NCI-H2081 treated with DMSO at 0.1 percent for 48 hours (cell line): ENCODE measurements at places on chromosomes 4 and X.

- DNase-seq, result no peak
Measured at GRCh38 chrX:155997436-155997835, at the start of gene IL9R. Gene IL9R, plus strand, starts transcription at chrX:155997696. Its CDS starts 64 bp downstream, at chrX:155997760.

- DNase-seq, result no peak
Measured at GRCh38 chr4:126995235-126995634, 637.5 kb upstream of the INTU start.

GRCh38 chrX:9902656-9903055, 64.5 kb upstream of the CLDN34 start:
- DNase-seq, result no peak

DNA sequence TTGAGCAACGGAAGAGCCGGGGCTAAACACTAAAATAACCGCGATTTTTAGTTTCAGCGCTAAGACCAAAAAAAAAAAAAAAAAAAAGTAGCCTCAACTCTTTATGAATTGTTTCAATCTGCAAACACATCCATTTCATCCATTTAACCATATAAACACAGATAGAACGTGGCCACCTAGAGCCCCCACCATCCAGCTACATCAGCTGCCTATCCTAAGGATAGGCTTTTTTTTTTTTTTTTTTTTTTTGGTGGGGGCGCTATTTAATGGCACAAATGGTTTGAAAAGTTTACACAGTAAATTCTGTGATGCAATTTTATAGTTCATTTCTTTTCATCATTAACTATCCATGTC, 492 bp upstream of the HDAC8 start:
- DNase-seq, result no peak

- no peak for DNase-seq
Measured at GRCh38 chr4:7515390-7515902, 80.7 kb upstream of the PSAPL1 start.

- DNase-seq, result no peak
Measured at GRCh38 chr4:183821076-183821853, 83.8 kb upstream of the STOX2 start.

GRCh38 chrX:134682081-134682480, 23.8 kb upstream of the PLAC1 start:
- no peak for DNase-seq

GRCh38 chrX:151359931-151360871, 36.8 kb upstream of the VMA21 start:
- no peak for DNase-seq

- no peak for DNase-seq
Measured at GRCh38 chr4:89259301-89260028, 48.1 kb downstream of the GPRIN3 start.

GRCh38 chrX:7146703-7147412, 654 bp upstream of the STS start:
- DNase-seq, result no peak

DNA sequence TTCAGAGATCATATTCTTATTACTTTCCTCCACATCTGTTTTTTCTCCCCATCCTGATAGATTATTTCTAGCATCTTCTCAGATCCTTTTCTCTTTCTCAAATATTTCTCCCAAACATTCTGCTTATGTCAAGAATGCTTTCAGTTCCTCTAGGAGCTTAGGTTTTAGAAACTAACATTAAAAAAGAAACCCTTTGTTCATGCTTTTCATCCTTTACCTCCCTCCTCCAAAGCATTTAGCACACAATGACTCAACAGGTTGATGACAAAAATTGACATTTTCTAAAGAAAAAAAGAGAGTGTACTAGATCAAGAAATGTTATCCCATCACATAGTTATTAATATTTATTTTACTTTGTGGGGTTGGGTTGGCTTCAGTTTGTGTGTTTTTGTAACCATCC, 16.5 kb upstream of the ALB start:
- DNase-seq, result no peak

- no peak for DNase-seq
Measured at GRCh38 chr4:2702361-2702760, 53.8 kb downstream of the TNIP2 start.

DNA sequence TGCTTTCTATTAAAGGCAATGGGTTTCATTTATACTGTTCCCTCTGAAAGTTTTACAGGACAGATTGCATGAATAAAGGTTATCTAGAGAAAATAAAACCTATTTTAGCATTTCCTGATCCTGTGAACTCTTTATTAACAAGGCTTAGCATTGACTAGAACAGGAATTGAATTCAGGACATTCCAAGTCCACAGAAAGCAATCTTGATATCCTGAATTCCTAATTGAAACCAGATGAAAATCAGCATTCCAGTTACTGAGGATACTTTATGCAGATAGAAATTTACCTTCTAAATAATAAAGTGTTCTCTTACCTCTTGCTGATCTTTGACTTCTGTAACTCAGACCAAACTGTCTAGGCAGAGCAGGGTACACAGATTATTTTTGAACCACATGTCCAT, 151.4 kb downstream of the ZNF518B start:
- DNase-seq, result no peak

- no peak for DNase-seq
Measured at GRCh38 chr4:88062843-88063242, 55.4 kb downstream of the PKD2 start.

DNA sequence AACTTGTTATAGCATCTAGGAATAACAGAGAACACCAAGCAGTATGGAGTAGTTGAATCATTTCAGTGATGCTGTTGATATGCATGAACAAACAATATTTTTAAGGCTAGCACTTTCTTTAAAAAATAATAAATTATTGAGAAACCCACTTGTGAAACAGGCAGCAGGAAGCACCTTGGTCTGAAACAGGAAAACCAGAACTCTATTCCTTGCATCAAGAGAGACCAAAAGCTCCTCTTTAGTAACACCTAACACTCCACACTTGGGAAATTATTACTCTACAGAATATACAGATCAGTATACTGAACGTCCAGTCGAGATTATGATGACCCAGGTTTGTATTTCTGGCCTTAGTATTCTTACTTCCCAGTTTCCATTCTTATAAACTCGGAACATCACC, 129.0 kb downstream of the ARAP2 start:
- no peak for DNase-seq
